MV-4-11 (cell line): ENCODE measurements at places on chromosomes 1 and 21.

DNA sequence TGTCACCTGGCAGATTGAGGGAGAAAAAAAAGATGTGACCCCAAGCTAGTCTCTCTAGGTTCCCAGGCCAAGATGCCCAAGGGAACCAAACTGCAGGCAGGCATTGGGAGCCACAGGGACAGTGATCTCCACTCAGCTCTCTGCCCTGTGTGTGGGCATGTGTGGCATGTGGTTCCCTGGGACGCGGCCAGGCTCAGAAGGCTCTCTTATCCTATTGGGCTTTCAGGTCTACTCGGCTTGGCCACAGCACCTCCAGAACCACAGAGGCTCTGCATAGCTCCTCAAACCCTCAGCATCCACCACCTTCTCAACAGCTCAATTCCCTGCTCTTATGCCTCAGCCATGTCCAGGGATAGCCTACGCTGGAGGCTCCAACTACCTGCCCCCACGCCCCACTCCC, 22.0 kb downstream of the IQGAP3 start:
- DNase-seq = no peak

- no peak for DNase-seq
Measured at GRCh38 chr1:160860840-160861505, 1.7 kb downstream of the CD244 start.

- no peak for DNase-seq
Measured at GRCh38 chr1:225677350-225678124, 24.6 kb upstream of the ENAH start.

- DNase-seq = no peak
Measured at GRCh38 chr1:174999936-175000696, at the start of gene CACYBP. CACYBP (plus strand) TSS chr1:174999947; CDS start chr1:175000181, 234 bp downstream.

GRCh38 chr1:229642376-229642775, 16.3 kb downstream of the URB2 start:
- no peak for DNase-seq

GRCh38 chr21:45175326-45176095, 101.1 kb downstream of the ADARB1 start:
- DNase-seq = no peak

- DNase-seq = no peak
Measured at GRCh38 chr1:212651521-212651920, 43.0 kb downstream of the ATF3 start.
